ENCODE measurements at places on chromosomes 5 and 9.

- no peak for DNase-seq
Measured at GRCh38 chr9:131862261-131862660, 122.4 kb upstream of the RAPGEF1 start.

- DNase-seq = no peak
Measured at GRCh38 chr5:112205846-112206245, 213.2 kb downstream of the EPB41L4A start.

DNA sequence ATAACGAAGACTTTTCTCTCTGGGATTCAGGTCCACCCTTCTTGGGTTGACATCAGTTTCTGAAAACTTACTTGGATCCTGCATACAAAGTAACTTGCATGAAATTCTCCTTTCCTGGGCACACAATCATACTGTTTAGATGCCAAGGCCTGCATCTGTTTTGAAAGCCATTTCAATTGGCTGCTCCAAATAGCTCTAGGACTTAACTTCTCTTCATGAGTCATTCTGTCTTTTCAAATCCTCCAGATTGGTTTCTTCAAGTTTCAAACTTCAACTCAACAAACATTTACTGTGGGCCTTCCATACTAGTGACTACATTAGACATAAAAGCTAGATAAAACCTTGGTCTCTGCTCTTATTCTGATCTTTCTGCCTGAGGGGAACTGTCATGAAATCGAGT, 54.8 kb upstream of the HMHB1 start:
- no peak for DNase-seq

- DNase-seq = no peak
Measured at GRCh38 chr5:38916802-38917201, 71.0 kb downstream of the OSMR start.

- no peak for DNase-seq
Measured at GRCh38 chr9:115267790-115268189, 149.8 kb upstream of the TNC start.

GRCh38 chr5:16880547-16880946, 55.5 kb downstream of the MYO10 start:
- no peak for DNase-seq

GRCh38 chr9:87518702-87519335, 21.2 kb downstream of the DAPK1 start:
- no peak for DNase-seq

- no peak for DNase-seq
Measured at GRCh38 chr9:136977223-136977622, at the start of gene PTGDS. Gene PTGDS, plus strand, starts transcription at chr9:136977504. Its CDS starts 75 bp downstream, at chr9:136977579.

GRCh38 chr9:93156475-93157008, 22.5 kb upstream of the NINJ1 start:
- no peak for DNase-seq

GRCh38 chr9:19496321-19497050, 87.7 kb downstream of the ACER2 start:
- no peak for DNase-seq

- DNase-seq = no peak
Measured at GRCh38 chr5:38858839-38859238, 13.0 kb downstream of the OSMR start.

DNA sequence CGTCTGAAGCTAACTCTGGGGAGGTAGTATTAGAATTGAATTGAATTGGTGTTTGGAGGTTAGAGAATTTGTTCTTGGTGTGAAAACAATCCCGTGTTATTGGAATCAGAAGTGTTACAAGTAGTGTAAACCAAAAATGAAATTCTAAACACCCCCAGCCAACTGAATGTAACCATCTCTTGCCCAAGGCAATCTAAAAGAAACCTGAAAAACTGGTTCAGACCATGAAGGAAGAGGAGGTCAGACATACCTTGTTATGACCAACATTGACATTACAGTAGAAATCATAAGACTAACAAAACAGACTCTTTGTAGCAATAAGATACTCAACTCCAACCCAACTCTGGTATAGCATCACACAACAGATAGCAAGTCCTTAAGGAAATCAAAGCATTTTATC, 159.0 kb downstream of the TUSC1 start:
- DNase-seq = no peak

DNA sequence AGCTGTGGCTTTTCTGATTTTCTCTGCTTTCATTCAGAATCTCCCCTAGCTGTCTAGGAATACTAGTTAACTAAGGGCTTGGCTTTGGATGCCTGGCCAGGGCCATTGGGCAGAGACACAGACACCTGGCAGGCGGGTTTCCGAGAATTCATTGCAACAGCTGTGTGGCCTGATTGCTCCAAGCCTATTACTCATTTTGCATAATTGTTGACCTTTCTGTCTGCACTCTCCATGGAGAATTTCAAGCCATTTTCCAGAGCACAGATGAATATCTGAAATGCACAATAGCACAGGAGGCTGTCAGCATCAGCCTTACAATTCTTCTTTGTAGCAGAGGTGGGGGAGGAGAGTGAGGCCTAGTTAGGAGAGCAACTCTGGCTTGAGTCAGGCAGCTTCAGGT, 310.5 kb downstream of the DMAC1 start:
- no peak for DNase-seq

DNA sequence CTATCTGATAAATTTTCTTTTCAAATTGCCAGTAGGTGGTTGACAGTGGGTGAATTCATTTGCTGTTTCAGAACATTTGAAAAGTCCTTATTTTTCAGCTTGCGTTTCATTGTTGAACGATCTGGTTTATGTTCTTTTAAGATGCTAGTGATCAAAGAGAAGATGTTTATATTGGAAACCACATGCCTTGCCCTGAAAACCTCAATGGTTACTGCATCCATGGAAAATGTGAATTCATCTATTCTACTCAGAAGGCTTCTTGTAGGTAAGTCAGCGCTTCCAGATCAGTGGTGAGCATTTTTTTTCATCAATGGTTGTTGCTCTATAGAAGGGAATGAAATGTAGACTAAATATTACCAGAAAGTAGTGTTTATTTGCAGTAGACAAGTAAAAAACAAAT, 16.6 kb upstream of the CAVIN4 start:
- no peak for DNase-seq

DNA sequence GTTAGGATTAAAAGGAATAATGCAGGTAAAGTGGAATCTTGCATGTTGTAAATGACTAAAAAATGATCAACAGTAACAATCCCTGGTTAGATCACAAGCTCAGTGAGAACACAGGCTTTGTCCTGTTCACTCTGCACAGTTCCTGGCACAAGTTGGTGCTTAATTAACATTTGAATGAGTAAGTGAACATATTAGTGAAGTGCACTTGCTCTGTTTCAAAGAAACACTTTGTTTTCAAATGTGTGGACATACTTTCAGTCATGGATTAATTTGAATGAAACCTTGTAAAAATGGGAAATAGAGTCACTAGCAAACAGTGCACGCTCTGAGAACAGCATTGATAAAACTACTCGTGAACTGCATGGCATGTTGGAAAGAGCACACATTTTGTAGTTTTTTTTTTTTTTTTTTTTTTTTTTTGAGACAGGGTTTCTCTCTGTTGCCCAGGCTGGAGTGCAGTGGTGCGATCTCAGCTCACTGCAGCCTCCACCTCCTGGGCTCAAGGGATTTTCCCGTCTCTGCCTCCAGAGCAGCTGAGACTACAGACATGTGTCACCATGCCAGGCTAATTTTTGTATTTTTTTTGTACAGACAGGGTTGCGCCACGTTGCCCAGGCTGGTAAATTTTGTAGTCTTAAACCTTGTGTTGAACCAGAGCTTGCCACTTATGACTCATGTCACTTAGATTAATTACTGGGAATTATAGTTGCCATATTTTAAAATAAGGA, 159.9 kb downstream of the LURAP1L start:
- DNase-seq = no peak

- no peak for DNase-seq
Measured at GRCh38 chr9:111975709-111976108, 79.1 kb downstream of the UGCG start.

DNA sequence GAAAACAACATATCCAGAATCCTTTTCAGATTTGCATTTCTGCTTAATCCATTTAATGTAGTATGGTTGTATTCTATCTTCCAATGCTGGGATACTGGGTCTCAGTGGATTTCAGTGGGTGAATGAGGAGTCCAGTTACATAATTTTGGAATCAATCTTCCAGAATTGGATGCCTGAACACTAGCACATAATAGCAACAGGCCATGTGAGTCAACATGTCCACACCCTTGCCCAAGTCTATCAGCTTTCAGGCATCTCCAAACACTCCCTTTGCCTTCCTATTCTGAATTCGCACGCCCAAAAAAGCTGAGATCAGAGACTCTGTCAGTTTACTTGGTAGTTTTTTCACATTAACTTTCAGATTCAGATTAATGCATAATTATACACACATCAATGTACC, 202.6 kb downstream of the TSSK1B start:
- DNase-seq = no peak

- DNase-seq = peak; percentile 17
Measured at GRCh38 chr9:97632248-97632984, 752 bp downstream of the TSTD2 start.

GRCh38 chr5:53381-54174, 38.4 kb upstream of the PLEKHG4B start:
- DNase-seq = no peak

- DNase-seq = no peak
Measured at GRCh38 chr5:2139478-2139877, 256.8 kb upstream of the IRX4 start.

- no peak for DNase-seq
Measured at GRCh38 chr9:113888336-113888735, 12.2 kb downstream of the ZNF618 start.

DNA sequence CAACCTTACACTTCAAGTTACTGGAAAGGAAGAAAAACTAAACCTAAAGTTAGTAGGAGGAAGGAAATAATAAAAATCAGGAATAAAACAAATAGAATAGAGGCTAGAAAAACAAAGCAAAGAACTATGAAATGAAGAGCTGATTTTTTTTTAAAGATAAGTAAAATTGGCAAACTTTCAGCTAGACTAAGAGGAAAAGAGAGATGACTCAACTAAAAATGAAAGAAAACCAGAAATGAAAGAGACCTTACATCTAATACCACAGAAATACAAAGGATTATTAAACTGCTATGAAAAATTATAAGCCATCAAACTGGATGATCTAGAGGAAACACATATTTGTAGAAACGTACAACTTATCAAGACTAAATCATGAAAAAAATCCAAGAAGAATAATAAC, 60.0 kb downstream of the PRRC1 start:
- DNase-seq = no peak

DNA sequence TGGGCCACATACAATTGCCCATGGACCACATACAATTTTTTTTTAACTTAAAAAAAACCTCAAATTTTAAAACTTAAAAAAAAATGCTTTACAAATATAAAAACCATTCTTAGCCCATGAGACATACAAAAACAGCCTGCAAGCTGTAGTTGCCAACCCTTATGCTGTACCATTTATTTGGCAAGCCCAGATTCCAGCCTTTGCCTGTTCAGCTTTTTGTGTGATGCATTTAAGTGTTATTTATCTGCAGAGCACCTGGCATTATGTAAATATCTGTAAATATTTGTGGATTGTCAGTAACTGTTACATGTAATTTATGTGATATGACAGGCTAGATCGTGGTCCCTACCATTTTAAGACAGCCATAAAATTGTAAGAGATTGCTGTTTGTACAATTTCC, 32.6 kb downstream of the HEXB start:
- DNase-seq = no peak

GRCh38 chr5:59562756-59563389, 330.7 kb downstream of the PDE4D start:
- no peak for DNase-seq

- no peak for DNase-seq
Measured at GRCh38 chr5:31614151-31615020, 24.5 kb upstream of the PDZD2 start.

DNA sequence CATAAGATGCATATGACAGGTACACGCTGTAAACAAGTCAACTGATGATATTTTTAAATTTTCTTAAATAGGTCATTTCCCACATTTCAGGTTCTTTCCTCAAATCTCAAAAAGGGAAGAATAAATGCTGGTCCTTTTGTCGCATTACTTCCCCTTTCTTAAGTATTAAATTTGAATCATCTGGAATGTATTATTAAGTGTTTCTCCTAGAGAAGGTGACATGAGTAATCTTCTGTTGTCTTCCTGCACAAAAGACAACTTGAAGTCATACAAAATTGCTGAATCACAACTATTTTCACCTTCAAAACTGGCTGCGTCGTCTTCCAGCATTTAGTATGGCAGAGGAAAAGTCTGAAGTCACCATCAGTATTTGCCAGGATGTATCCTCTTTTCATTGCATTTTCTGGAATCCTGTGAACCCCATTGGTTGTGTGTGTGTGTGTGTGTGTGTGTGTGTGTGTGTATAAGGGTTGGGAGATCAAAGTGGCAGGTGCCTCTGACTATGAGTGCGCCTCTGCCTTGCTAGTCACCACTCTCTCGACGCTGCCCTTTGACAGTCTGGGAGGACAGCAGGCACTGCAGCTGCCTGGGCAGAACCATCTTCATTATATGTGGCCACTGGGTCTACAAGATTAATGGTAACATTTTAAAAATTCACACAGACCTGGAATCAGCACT, 86.9 kb downstream of the MVB12B start:
- DNase-seq = no peak

DNA sequence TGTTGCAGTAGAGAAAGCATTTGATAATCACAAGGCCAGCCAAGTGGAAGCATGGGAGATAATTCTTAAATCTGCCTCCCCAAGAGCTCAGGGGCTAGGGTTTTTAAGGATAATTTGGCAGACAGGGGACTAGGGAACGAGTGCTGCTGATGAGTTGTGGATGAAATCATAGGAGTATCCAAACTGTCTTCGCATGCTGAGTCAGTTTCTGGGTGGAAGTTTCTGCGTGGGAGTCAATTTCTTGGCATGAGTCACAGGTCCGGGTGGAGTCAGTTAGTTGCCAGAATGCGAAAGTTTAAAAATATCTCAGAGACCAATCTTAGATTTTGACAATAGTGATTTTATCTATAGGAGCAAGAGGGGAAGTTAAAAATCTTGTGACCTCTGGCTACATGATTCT, 112.6 kb downstream of the TMC1 start:
- DNase-seq = no peak

DNA sequence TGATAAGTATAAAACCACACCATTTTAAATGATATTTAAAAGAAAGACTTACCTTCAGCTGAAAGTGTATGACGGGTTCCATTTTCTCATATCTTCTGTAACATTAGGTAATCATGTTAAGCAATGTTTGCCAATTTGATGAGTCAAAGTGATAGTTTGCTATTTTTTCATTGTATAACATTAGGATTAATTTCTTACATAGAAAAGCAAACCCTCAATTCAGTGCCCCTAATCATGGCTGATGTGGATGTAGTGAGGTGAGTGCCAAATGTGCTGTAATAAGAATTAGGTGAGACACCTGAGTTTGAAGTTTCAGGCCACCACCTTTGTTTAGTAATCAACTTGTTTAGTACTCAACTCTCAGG, 68.0 kb downstream of the UNC13B start:
- no peak for DNase-seq

Measured in effector CD8-positive, alpha-beta T cell (primary cell).